ENCODE measurements at places on chromosomes 13 and 19. TPM values are rescaled to one million over a fixed set of nuclear protein-coding genes. Genes with fewer than 3 reads are reported as not detected.

DNA sequence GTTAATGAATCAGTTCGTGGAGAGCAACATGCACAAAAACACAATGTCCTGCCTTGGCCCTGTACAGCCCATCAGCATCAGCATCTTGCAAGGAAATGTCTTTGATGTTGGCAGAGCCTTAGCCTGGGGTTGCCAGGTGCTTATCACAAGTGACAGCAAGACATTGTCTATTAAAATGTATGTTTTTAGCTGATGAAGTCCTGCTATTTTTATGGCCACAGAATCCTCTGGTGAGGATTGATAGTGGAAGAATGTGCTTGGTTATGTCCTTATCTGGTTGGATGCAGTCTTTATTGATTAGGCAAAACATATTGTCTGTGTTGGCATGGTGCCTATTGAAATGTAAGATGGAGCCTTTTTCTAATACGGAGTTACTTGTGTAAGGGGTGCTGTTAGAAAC lies 1427.0 kb upstream of the MIR17HG start:
- no peaks in the 10 kb centered on the region for H3K27me3 ChIP-seq
- H3K4me1 ChIP-seq, result no peaks in the 10 kb centered on the region
- no peak overlapping the region for H3K4me3 ChIP-seq
- no peaks in the 10 kb centered on the region for H3K36me3 ChIP-seq
- H3K27ac ChIP-seq, result no peak overlapping the region

PPP6R1 gene
- 180 TPM for total RNA-seq

DNA sequence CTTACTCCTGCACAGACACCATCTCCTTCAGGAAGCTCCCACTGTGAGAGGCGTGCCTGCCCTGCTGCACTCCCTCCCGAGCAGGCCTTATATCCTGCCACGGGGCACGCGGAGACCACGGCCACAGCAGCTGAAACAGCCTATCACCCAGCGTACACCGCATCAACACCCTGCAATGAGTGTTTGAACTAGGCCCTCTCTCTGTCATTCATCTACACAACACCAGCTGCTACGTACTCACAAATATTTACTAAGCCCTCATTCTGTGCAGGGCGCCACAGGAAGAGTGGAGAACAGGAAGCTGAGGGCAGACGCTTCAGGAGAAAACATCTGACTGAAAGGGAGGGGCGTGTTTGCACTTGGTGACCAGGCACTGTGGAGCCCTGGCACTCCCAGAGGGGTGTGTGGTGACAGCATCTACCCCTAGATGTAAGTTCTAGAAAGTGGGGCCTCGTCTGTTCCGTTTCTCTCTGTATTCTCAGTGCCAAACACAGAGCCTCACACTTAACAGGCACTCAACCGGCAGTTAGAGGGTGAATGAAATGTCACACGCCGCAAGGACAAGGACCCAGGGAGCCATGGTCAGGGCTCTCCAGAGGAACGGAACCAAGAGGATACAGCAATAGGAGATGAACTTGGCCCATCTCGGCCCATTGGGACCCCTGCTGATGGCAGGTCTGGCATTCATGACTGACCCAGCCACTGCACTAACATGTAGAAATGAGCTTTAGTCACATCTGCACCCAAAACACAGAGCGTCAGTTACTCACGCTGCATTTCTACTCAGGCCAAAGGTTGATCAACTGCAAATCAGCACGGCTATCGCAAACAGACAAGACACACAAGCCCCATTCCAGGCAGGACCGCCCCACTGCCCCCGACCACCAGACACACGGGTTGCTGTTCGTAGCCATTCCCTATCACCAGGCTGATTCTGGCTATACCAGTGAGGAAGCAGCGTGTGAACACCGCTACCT lies 15.7 kb downstream of the RANBP3 start:
- no peaks in the 10 kb centered on the region for H3K27me3 ChIP-seq
- H3K4me1 ChIP-seq, result peaks cover 92% of the 10 kb centered on the region
- peak overlapping the region; percentile 43 for H3K4me3 ChIP-seq
- peak overlapping the region; percentile 98 for H3K27ac ChIP-seq
- peak; percentile 84 for DNase-seq

ONECUT3 gene
- not detected for total RNA-seq
